ENCODE measurements at places on chromosomes 7 and 10.
A peak's percentile ranks its signal among the peaks of the same experiment; 100 is the strongest.

DNA sequence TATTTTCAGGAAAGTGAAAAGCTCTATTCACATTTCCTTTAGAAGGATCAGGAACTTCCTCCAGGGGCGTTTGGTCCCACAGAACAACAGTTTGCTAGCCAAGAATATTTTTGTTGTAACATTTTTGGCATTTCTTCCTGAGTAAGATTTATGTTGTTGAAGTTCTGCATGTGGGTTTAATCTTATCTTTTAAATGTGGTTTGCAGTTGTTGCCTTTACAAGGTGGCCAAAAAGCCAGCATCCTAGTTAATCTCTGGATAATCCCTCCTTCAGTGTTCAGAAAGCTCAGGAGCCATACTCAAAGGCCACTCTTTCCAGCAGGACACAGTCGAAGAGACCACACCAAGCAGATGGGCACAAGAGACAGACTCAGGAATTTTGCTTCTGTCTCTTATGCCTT is 30.0 kb downstream of the SLC26A4 start:
- no peak for DNase-seq

DNA sequence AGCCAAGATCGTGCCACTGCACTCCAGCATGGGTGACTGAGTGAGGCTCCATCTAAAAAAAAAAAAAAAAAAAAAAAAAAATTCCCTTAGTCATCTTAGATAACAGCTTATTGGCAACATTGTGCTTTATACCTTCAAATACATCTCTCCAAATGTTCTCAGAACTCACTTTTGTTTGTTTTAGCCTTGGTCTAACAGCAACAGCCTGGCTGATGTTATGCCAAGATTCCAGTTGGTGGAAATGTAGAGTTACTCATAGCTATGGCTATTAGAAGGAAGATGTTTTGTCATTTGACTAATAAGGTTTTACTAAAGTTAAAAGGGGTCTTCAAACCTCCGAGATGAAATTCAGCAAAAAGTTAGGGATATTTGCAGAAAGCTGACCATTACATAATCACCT is 481.4 kb downstream of the NEBL start:
- DNase-seq, result no peak

- no peak for DNase-seq
These were observed 35.2 kb downstream of the CCAR1 start for GRCh38 chr10:68756246-68756645.

GRCh38 chr10:78338717-78339116 is 305.1 kb downstream of the RPS24 start:
- no peak for DNase-seq

DNA sequence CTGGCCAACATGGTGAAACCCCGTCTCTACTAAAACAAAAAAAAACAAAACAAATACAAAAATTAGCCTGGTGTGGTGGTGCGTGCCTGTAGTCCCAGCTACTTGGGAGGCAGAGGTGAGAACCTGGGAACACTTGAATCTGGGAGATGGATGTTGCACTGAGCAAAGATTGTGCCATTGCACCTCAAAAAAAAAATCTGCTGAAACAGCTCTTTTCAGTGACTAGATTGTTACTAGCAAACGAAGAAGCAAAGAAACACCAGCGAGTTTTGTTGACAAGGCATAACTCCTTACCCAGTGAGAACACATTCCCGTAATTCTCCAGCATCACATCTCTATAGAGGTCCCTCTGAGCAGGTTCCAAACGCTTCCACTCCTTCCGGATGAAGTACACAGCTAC is 6.7 kb downstream of the ZNF3 start:
- DNase-seq, result no peak

- DNase-seq, result peak; percentile 4
These were observed 26.5 kb downstream of the NDUFB2 start for GRCh38 chr7:140723006-140723405.

GRCh38 chr7:24729365-24730017 is 27.8 kb downstream of the GSDME start:
- no peak for DNase-seq

DNA sequence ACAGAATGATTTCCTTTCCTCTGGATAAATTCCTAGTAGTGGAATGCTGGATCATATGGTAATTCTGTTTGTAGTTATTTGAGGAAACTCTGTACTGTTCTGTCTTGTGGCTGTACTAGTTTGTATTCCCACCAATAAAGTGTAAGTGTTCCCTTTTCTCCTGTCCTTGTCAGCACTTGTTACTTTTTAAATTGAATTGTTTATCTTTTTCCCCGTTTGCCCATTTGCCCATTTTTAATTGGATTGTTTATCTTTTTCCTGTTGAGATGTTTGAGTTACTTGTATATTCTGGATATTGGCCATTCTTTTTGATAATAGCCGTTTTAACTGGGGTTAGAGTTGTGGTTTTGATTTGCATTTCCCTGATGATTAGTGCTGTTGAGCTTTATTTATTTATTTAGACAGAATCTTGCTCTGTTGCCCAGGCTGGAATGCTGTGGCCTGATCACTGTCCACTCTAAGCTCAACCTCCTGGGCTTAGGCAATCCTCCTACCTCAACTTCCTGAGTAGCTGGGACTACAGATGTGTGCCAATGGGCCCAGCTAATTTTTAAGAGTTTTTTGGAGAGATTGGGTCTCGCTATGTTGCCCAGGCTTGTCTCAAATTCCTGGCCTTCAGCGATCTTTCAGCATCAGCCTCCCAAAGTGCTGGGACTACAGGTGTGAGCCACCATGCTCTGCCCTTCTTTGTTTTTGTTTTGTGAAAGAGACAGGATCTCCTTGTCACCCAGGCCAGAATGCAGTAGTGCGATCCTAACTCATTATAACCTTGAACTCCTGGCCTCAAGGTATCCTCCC is 23.0 kb downstream of the BMPR1A start:
- DNase-seq, result no peak

- no peak for DNase-seq
These were observed 74.8 kb upstream of the NEBL start for GRCh38 chr10:20971901-20972300.

DNA sequence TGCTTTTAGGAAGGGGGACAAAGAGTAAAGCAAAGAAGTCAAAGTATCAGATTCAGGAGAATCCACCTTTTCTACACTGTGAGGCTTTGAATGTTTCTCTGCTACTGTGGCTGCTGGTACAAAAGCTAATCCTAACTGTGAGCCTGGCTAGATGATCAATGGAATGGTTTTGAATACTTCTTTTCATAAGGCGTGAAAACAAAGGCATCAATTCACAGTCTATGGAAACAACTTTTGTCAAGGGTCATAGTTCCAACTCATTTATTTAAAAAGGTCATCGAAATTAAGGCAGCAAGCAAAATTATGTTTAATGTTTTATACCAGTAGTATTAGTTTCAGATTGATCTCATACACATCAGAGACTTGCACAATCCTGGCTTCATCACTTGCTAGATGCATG is 118.1 kb downstream of the CTTNBP2 start:
- no peak for DNase-seq

All from activated T-helper 1 cell treated with anti-CD3 and anti-CD28 coated beads, Interleukin-2, amount 50 U/mL, for 16 hours (primary cell).